Stimulated activated CD8-positive, alpha-beta memory T cell treated with anti-CD3 and anti-CD28 coated beads, Interleukin-4, amount 100 ng/mL, for 48 hours (primary cell): ENCODE measurements at places on chromosomes 13 and 19.

- DNase-seq, result no peak
Observed at GRCh38 chr13:44386913-44387556, 13.4 kb downstream of the SERP2 start.

- DNase-seq, result no peak
Observed at GRCh38 chr13:35260316-35260715, 216.2 kb downstream of the MAB21L1 start.

GRCh38 chr13:76667551-76667950, 218.7 kb downstream of the KCTD12 start:
- DNase-seq, result no peak

- DNase-seq, result no peak
Observed at GRCh38 chr13:103168901-103169508, 102.8 kb upstream of the SLC10A2 start.

GRCh38 chr13:98189841-98190505, 12.9 kb upstream of the RNF113B start:
- DNase-seq, result no peak

- DNase-seq, result no peak
Observed at GRCh38 chr13:29384871-29385270, 210.6 kb downstream of the SLC7A1 start.

- no peak for DNase-seq
Observed at GRCh38 chr19:19650331-19650730, 6.9 kb upstream of the GMIP start.

GRCh38 chr19:48746738-48747575, at the start of gene IZUMO1:
Gene IZUMO1, minus strand, starts transcription at chr19:48746909. Its CDS starts 1,050 bp downstream, at chr19:48745859.
- peak; percentile 74 for DNase-seq

GRCh38 chr19:15850385-15850784, 34.9 kb upstream of the OR10H1 start:
- no peak for DNase-seq
